Upper lobe of left lung (tissue), 6 donors: ENCODE measurements at places on chromosomes 16 and 17. TPM values are rescaled to one million over a fixed set of nuclear protein-coding genes. Genes with fewer than 3 reads are reported as not detected.
A peak's percentile ranks its signal among the peaks of the same experiment; 100 is the strongest.

- no peak for DNase-seq
These were observed 577.9 kb upstream of the CDH5 start for GRCh38 chr16:65788434-65789140.

GRCh38 chr16:11621920-11622651, 35.4 kb upstream of the LITAF start:
- peak; percentile 87 for DNase-seq

DNA sequence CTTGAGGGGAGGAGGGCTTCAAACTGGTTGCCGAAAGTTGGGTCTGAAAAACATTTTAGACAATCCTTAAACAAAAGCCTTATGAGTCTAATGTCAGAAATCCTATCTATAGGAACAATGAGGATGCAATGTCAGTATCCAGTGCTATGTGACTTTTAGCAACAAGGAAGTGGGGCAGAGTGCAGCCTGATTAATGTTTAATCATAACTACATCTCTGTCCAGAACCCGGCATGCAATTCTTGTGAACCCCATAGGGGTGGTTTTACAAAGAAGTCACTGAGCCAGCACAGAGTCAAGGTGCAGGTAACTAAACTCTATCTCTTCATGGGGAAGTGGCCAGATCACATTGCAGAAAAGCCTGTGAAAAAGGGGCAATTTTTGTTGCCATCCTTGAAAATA, 267.5 kb downstream of the HS3ST4 start:
- no peak for DNase-seq

GRCh38 chr17:74414510-74414909, 17.4 kb upstream of the GPRC5C start:
- no peak for DNase-seq

- no peak for DNase-seq
These were observed 19.6 kb upstream of the EFCAB13 start for GRCh38 chr17:47304186-47304585.

- DNase-seq, result no peak
These were observed 247.4 kb upstream of the IRX3 start for GRCh38 chr16:54533856-54534490.

DNA sequence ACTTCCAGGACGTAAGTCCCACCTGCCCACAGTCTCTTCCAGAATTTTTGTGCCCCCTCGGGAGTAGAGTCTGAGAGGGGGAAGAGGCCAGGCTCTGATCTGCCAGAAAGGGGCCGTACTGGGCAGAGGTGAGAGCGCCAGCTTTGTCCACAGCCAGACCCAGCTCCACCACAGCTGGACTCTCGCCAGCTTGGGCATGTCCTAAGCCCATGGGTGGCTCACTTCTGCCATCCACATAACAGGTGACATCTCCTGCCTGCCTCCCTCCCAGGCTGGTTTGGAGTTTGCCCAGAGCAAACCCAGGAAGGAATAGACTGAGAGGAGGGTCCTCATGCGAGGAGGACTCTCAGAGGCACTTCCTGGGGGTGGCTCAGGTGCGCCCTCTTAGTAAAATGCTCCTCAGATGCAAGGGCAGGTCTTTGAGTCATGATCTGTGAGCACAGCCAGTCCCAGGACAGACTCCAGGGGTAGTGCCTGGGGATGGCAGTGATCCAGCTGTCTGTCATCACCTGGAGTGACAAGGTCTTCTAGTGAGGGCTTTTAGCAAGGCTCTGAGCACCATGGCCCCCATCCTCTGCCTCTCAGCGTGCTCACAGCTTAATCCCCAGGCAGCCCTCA, 89.2 kb downstream of the AMFR start:
- DNase-seq, result no peak

DNA sequence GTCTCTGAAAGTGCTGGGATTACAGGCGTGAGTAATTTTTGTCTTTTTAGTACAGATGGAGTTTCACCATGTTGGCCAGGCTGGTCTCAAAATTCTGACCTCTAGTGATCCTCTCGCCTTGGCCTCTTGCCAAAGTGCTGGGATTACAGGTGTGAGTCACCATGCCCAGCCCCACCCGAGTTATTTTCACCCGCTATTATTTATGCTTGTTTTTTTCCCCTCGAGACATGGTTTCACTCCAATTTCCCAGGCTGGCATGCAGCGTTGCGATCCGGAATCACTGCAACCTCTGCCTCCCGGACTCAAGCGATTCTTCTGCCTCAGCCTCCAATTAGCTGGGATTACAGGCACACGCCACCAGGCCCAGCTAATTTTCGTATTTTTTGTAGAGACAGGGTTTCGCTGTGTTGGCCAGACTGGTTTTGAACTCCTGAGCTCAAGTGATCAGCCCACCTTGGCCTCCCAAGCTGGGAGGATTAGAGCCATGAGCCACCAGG, 9.2 kb downstream of the RPL23 start:
- no peak for DNase-seq

DNA sequence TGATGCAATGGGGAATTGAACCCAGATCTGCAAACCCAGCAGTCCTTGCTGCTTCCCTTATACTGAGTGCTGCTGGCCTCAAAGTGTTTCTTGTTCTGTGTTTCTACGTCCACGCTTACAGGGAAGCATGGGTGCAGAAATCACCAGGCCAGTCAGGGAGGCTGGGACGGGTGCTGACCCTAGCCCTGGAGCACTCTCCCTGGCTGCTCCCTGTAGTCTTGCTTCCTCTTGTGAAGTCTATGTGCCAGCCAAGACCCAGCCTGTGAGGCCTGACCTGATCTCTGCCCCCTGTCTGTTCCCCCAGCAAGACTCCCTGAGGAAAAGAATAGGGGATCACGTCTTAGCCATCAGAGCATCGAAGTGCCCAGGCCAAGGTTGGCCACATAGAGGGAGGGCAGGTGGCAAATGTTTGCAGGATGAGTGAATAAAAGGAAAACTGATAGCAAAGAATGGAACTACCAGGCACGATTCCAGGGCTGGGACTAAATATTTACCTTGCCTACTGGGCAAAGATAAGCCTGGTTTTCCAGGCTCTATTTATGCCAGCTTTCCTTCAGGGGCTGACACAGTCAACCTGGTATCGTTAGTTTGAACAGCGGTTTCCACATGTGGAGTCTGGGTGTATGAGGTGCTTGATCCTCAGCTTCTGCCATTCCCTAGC, 41.2 kb upstream of the RHOT1 start:
- no peak for DNase-seq

DNA sequence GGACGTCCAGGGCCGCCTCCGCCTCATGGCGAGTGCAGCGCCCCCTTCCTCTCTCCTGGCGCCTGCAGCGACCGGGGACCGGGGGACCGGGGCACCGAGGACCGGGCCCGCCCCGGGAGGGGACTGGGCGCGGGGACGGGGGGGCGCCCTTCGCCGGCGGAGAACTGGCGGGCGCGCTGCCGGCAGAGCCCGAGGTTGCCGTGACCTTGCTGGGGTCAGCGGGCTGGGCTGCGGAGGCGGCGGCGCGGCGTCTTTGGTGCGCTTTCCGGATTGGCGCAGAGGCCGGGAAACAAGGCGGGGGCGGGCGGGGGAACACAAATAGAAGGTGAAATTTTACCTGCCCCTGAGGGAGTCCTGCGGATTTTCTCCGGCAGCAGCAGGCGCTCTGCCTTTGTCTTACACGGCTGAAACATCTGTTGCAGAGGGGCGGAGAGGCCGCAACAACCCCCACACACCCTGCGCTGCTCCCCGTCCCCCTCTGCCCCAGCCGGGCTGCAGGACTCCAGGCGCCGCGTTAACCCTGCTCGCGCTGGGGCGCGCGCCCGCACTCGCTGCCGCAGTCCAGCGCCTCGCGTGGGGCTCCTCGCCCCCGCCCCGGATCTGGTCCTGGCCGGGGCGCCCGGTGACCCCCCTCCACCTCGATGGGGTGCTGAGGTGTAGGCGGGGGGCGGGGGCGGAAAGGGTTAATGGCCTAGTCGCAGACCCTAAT, 53.5 kb downstream of the SREBF1 start:
- DNase-seq, result peak; percentile 92

DNA sequence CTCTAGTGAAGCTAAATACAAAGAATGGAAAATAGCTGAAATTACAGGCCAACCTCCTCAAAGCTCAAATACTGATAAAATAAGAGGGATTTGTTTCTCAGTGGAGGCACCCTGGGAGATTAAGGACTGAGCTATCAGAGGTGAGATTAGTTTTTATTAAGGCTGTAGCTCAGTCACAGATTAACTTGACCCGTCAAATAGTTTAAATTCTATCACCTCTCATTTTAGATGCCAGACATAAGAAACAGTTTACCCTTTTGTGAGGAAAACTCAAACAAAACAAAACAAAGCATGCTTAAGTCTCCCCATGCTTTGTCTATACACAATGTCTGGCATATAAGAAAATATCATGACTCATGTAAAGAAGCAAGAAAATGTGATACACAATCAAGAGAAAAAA, 208.3 kb upstream of the PMFBP1 start:
- DNase-seq, result no peak

DNA sequence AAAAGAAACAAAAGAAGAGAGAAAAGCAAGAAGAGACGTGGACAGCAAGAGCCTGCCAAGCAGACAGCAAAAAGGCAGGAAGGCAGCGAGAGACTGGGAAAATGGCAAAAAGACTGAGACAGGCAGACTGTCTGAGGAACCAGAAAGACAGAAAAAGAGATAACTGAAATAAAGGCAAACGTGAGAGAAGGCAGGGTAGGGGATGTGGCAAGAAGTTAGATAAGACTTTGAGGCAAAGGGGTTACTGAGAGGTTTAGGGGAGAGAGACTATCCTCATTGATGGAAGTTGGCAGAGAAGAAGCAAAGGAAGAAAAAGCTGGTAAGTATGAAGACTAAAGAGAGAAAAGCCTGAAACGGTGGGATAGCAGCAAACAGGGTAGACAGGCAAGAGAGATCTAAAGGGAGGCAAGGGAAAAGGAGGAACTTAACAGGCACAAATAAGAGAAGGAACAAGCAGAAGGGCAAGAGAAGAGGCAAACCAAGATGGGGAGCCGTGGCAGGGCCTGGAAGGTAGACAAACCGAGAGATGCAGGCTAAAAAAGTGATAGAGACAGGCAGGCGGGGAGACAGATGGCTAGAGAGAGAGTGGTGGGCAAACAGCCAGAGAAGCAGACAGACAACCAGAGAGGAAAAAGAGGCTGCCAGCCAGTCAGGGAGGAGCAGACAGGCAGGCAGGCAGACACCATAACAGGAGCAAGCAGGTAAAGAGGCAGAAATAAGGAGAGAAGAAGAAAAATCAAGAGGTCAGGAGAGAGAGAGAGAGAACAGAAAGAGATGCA, 7.1 kb upstream of the CHD3 start:
- no peak for DNase-seq

DNA sequence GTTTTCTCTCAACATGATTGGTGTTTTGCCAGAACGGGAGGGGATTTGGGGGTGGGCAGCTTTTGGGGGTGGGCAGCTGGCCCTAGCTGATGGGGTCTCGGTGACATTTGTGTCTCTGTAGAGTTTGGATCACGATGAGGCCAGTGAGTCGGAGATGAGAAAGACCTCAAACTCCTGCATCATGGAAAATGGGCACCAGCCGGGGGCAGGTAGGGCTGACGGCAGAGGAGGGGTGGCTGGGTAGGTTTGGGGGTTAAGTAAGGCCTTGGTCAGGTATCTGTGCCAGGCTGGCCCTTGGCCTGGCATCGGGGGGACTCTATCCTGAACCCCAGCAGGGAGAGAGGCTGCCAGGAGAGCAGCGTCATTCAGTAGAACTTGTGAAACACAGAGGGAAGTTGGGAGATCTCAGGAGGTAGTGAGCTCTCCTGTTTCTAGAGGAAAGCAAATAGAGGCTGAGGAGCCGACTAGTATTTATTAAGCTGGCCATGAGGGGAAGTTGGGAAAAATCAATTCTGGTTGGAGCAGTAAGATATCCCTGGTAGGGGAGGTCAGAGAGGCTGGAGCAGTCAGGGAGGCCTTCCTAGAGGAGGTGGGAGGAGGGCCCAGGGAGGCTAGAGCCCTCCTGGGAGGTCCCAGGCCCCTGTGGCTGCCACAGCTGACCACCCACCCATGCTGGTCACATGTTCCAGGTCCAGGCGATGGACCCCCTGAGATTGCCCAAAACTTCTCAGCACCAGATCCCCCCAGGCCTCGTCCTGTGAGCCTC, 8.1 kb downstream of the SMTNL2 start:
- no peak for DNase-seq

DNA sequence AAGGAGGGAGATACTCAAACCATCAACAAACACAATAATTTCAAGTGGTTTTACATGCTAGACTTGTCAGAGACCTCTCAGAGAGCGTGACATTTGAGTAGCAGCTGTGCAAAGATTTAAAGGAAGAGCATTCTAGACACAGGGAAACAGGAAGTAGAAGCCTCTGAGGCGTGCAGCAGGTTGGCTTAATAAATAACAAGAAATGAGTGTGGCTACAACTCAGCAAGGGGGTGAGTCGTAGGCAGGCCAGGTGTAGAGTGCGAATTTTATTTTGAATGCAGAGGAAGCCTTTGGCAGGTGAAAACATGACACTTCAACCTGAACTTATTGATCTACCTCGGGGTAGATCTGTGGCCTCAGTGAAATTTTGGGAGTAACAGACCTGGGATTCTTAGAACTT, 73.2 kb upstream of the MRTFB start:
- DNase-seq, result no peak

DNA sequence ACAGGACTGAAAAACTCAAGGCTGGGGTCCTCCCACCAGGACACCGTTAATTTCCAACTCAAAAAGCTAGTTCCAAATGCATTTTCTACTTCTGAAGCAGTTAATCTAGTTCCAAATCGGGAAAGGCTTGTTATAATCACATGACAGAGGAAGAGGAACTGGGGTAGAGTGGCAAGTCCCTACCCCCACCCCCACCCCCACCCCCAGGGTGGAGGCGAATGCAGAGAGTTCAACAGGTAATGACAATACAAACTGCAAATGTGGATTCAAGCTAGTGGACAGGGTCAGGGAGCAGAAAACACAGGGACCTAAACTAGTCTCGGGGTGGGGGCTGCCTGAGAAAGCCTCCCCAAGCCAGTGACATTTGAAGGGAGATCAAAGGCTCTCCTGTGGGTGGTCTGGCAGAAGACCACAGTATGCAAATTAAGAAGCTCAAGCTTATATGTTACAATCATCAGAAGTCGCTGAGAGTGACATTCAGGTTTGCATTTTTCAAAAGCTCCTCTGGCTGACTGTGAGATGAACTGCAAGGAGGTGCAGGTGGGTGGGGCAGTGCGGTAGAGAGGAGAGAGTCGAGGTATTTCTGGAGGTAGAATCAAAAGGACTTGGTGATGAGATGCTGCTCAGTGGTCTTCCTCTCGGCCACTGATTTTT, 56.4 kb upstream of the SLC25A19 start:
- no peak for DNase-seq

The TPSB2 gene
- 59.6 TPM for total RNA-seq

The ABCC12 gene
- total RNA-seq, result not detected

The RTN4RL1 gene
- 5.1 TPM for total RNA-seq

The KRT28 gene
- not detected for total RNA-seq

The RNF112 gene
- total RNA-seq, result 1.2 TPM

The KCNH4 gene
- 0.27 TPM for total RNA-seq

The UTP18 gene
- 18.9 TPM for total RNA-seq

The CASKIN1 gene
- not detected for total RNA-seq

The RCVRN gene
- not detected for total RNA-seq

The GHDC gene
- 24.3 TPM for total RNA-seq

The ALOX15 gene
- 2.4 TPM for total RNA-seq

The PLK1 gene
- 3.6 TPM for total RNA-seq

The ARHGDIG gene
- 0.91 TPM for total RNA-seq
